Activated CD4-positive, CD25-positive, alpha-beta regulatory T cell treated with anti-CD3 and anti-CD28 coated beads, Interleukin-2, amount 50 U/mL, for 72 hours (primary cell): ENCODE measurements at places on chromosomes 7 and 10.
A peak's percentile ranks its signal among the peaks of the same experiment; 100 is the strongest.

DNA sequence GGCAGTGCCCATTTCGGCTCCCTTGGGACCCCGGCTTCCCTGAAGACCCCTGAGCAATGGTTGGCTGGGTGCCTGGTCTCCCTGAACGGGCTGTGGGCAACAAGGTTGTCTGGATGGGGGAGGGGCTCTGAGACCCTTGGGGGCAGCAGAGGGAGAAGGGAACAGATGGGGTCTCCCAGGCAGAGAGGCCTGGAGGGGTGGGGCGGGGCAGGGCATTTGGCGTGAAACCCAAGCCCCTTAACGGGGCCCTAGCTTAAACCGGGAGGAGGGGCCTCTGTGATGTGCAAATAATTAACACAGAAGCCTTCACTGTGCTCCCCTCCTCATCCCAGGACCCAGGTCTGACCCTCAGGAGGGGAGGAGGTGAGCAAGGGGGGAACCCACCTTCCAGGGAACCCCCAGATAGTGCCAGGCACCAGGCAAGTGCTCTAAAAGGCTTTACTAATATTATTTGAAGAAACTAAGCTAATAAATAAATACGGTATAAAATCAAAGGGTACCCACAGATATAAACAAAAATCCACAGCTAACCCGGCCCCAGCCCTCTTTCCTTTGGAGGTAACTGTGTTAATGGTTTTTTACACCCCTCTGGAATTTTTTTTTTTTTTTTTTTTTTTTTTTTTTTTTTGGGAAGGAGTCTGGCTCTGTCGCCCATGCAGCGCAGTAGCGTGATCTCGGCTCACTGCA is 170.8 kb downstream of the RNF216 start:
- no peak for DNase-seq

DNA sequence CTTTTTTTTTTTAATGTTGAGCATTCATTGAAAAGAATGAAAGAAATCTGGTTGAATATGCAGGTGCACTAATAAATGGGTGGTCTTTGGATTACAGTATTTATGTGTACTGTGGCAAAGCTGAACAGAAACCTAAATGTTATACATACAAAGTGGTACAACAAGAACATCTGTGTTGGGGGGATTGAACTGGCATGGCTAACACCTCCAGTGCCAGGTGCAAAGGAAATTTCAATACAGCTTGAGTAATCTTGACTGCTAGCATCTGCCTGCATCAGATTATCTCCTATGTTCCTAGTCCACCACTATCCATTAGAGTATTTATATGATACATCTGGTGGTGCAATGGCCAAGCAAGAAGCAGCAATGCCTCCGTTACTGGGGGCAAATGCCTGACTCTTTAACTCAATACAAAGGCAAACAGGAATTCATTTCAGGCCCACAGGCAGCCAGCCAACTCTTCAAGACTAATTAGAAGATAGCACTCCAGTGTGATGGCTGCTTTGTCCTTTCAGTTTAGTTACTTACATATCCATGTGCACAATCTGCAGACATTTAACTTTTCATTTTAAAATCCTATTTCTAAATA is 220.5 kb upstream of the ETV1 start:
- no peak for DNase-seq

DNA sequence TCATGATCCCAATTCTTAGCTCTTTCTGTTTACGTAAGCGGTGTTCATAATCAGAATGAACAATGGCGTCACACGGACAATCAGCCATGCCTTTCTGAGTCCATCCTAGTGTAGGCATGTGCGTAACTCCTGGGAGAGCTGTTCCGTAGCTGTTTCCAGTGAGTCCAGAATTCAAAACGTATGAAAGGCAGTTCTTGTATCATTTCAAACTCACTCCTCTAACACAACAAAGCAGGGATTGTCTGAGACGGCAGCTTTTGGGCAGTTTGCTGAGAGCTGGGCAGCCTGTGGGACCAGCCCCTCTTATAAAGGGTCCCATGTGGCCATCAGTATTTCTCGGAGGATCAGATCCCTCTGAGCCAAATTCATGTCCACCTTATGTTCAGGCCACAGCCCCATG is 43.4 kb downstream of the PSPH start:
- no peak for DNase-seq

- DNase-seq = no peak
Measured at GRCh38 chr10:77554996-77555397, 82.6 kb downstream of the KCNMA1 start.

DNA sequence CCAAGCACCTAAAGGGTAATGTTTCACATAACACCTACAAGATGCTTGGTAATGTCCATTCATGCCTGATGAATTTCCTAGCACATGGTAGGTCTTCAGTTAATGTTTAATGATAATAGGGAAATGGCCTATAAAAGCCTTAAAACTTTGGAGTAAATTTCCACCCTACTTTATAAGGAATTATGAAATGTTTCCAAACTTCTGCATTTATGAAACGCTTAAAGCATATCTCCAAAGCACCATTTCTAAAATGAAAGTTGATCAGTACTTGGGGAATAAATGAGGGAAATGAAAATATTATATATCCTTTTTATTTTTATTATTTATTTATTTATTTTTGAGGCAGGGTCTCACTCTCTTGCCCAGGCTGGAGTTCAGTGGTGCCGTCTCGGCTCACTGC is 51.8 kb downstream of the INPP5F start:
- no peak for DNase-seq

DNA sequence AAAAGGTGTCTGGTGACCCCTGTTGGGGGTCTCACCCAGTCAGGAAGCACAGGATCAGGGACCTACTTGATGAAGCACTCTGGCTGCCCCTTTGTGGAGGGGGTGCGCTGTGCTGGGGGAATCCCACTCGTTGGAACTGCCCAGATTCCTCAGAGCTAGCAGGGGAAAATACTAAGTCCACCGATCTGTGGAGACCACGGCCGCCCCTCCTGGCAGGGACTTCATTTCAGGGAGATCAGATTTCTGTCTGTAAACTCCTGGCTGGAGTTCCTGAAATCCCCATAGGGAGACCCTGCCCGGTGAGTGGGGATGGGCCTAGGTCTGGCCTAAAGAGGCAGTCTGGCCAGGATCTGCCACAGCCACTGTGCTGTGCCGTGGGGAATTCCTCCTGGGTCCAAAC is 79.3 kb upstream of the ADCY1 start:
- no peak for DNase-seq

DNA sequence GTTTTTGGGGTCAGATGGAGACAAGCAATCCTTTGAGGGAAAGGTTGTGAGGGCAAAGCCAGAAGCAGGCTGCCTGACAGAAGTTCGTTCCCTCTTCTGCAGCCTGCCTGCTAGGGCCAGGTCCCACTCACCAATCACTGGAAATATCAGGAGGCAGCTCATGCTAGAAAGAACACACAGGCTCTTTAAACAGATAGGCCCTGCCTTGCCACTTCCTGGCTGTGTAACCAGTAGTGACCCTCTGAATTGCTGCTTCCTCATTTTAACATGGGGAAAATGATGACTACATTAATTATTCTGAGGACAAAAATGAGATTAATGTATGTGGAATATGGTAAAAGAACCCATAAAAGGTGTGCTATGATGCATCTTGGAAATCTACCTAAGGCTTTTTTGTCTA is 50.5 kb upstream of the MRLN start:
- DNase-seq = no peak

GRCh38 chr10:7819121-7819460 is 786 bp downstream of the TAF3 start:
- no peak for DNase-seq

- DNase-seq = no peak
Measured at GRCh38 chr10:29922226-29922625, 137.2 kb downstream of the JCAD start.

GRCh38 chr10:2949948-2950354 is 117.4 kb upstream of the PFKP start:
- peak; percentile 50 for DNase-seq

DNA sequence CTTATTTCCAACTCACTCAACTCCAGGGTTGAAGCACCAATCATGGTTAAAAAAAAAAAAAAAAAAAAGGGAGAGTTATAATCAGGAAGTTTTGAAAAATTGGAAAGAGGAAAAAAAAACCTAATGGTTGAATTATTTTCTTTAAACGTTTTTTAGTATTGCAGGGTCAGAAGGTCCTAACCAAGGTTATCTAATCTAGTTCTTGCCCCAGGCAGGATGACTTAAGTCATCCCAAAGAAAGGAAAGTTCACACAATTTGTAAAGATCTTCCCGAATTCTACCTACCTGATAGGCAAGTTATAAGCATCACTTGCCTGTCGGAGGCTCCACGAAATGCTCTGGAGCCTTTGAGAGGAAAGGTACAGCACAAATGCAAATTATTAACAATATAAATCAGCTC is 208.1 kb upstream of the PLXNA4 start:
- no peak for DNase-seq

GRCh38 chr10:129161150-129161549 is 305.9 kb upstream of the MGMT start:
- DNase-seq = no peak

DNA sequence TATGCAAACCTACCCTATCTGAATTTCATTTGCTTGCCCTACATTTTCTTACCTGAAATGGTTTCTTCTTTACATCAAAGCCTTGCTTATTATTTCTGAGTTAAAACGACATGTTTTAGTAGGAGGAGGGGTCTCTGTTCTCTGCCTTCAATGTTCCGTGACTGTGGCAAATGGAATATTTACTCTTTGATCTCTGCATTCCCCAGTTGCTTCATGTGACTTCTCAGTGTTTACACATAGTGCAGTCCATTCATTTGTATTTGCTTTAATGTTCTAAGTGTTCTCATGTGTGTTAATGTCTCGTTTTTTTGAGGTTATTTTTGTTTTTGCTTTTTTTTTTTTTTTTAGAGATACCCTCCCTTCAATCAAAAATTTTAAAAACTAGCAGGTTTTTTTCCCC is 75.8 kb downstream of the GNAI1 start:
- DNase-seq = no peak

- no peak for DNase-seq
Measured at GRCh38 chr7:155538293-155538692, 8.1 kb downstream of the CNPY1 start.

GRCh38 chr7:25313526-25313925 is 85.2 kb upstream of the NPVF start:
- DNase-seq = no peak

GRCh38 chr7:48575516-48575915 is 348.8 kb upstream of the CDC14C start:
- DNase-seq = no peak

DNA sequence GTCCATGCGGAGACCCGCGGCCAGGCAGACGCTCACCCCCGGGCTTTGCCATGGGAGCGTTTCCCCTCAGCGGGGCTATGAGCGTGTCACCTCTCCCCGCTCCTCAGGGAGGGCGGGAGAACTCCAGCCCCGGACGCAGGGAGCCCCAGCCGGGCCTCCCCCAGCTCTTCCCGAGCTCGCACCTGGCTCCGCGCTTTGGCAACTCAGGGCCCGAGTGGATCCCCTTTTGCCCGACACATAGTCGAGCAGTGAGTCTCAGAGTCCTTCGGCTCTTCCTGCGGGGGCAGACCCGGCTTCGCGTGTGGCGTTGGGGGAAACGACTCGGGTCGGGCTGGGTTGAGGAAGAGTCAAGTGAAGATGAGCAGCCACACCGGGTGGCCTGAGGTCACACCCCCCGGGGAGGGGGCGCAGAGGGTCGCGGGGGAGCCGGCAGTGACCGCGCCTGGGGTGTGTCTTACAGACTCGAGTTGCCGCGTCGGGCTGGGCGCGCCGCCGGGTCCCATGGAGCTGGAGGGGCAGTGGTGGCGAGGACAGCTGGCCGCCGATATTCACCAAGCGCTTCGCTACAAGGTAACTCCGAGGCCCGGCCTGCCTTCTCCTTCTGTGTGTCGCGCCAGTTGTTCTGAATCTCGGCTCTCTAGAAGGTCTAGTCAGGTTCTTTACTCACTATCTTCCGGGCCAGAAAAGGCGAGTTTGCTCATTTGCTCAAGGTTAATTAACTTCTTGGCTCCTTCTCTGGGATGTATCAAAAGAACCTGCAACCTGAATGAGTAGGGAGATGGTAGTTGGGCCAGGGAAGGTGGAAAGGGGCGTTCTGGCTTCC is 721 bp downstream of the CCNJ start:
- no peak for DNase-seq

- no peak for DNase-seq
Measured at GRCh38 chr10:28592953-28593352, 60.0 kb downstream of the WAC start.

DNA sequence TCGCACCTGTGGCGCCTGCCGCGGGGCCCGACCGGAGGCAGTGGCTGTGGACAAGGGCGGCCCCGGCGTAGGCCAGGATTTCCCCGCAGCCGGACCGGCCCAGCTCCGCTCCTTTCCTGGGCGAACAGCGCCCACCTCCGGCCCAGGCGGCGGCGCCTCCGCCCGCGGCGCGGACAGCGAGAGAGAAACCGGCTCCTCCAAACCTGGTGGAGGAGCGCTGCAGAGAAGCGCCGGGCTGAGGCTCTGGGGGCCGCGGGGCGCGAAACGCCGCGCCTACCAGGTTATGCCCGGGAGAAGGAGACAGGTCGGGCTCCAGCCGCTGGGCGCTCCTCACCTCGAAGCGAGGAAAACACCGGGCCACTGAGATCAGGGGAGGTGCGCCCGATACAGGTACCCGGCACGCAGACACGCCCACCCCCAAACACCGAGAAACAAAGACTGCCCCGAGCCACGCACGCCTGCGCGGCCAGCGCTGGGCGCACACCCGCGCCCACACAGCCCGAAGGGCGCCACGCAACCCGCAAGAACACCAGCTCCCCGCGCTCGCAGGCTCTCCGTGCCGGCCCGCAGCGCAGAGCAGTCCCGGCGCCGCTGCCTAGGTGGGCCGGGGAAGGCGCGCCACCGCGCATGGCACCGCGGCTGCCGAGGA is 3.3 kb downstream of the GRID1 start:
- peak; percentile 28 for DNase-seq

GRCh38 chr10:66414943-66415342 is 510.9 kb upstream of the LRRTM3 start:
- no peak for DNase-seq

DNA sequence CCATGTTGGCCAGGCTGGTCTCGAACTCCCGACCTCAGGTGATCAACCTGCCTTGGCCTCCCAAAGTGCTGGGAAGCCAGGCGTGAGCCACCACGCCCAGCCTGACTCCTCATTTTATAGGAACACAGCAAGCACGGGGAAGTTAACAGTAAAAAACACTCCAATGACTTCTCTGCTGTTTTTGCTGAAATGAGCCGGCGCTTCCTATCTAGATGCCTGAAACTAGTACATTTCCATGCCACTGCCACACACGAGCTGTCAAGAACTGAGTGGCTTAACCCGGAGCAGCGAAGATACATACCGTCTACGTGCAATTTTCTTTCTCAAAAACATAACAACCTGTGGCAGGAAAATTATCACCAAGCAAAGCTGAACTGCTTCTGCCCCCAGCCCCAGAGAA is 16.8 kb downstream of the DAGLB start:
- DNase-seq = no peak
